ENCODE measurements at places on chromosomes 4 and X.

DNA sequence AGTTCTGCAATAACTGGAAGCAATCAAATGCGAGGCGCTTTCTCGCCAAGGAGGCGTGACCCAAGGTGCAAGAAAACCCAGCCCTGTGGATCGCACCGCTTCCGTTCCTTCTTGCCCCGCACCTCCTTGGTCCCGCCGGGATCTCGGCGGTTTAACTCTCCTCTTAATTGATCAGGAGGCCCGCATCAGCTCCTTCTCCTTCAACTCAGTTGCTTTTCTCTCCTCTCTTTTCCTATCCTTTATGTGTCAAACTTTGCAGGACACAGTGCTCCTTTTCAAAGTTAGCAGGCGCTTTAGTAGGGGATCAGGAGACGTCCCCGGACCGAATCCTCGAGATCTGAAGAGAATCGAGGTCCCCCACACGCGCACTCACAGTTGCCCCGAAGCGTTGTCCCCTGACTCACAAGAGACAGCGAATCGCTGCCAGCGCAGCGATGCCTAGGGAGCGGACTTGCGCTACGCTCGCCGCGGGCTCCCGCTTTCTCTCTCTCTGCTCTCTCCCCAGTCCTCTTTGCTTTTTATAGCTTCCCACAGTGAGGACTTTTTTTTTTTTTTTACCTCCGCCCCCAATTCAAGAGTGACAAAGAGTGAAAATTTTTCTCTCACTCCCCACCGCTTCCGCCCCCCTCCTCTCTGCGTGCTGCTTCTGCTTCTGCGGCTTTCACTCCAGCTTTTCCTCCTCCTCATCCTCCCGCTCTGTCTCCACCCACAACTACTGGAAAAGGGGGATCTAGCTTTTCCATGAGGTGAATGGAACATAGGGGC is at the start of gene DKK2:
Gene DKK2, minus strand, starts transcription at position 495 of the 765 bp plus-strand sequence. CDS start 722 bp downstream, outside the sequence.
- DNase-seq, result peak; percentile 53

DNA sequence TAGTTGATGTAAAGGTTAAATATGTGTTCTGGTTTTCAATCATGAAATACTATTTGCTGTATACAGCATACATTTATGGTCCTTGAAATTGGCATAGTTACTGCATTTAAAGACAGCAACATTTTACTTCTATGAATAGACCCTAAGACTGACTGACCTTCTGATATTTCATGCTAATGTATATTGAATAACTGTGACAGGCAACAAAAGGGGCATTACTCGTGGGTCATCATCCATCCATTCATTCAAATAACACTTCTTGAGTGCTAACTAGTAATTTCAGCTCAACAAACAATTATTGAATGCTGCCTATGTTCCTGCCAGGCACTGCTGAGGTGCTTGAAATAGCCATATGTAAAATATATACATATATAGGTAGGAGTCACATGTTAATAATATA is 92.8 kb upstream of the ADAMTS3 start:
- no peak for DNase-seq

DNA sequence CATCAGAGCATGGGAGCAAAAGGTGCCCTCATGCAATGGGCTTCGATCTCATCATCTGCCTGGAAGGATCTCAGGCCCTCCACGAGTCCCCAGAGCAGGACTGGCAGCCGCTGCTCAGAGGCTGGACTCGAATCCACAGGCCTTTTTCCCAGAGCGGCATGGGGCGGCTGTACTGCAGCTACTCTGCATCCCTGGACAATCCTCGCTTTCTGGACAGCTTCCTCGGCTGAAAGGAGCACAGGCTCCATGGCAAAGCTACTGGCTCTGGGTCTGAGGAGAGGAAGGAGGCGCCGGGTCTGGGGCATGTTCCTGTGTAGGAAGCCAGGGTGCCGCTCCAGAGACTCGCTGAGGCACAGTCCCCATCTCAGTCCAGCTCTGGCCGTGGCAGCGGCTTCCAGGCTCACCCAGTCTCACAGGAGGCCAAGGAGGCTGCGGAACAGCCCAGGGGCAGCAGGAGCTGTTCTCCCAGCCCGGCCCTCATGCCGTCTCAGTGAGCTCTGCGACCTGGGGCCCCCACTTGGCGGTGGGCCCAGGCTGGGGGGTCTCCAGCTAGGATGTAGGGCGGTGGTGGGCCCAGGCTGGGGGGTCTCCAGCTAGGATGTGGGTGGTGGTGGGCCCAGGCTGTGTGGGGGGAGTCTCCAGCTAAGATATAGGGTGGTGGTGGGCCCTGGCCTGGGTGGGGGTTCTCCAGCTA is 2.7 kb upstream of the SPON2 start:
- no peak for DNase-seq

DNA sequence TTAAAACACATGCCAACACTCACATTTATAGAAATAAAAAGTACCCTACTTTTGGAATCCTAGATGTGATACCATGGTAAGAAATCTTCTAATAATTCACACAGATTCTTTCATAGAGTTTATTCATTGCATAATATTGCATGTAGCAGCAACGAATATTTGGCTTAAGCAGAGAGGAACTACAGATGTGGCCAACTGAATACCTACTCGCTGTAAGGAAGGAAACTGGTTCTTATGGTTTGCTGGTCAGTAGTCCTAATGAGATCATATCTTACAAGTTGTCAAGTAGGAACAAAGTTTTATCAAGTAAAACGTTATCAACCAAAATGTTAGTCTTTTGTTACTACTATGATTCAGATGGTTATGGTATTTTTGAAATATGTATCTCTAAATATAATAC is 996.1 kb downstream of the PDHA2 start:
- DNase-seq, result no peak

DNA sequence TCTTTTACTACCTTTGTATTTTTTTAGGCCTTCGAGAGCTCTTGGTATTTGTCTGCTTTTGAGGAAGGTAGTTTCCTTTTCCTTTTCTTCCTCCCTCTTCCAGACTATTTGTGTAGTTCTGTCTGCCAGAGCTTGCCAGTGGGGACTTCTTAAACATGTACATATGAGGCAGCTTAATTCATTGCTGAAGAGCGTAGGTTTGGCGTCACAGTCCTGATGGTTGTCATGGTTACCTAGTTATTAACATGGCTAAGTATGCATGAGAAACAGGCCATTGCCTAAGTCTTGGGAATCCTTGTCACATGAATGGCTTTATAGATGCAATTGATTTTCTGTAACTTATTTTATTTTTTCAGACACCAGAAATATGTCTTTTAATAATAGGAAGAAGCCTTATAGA is 48.5 kb upstream of the ARMCX2 start:
- no peak for DNase-seq

DNA sequence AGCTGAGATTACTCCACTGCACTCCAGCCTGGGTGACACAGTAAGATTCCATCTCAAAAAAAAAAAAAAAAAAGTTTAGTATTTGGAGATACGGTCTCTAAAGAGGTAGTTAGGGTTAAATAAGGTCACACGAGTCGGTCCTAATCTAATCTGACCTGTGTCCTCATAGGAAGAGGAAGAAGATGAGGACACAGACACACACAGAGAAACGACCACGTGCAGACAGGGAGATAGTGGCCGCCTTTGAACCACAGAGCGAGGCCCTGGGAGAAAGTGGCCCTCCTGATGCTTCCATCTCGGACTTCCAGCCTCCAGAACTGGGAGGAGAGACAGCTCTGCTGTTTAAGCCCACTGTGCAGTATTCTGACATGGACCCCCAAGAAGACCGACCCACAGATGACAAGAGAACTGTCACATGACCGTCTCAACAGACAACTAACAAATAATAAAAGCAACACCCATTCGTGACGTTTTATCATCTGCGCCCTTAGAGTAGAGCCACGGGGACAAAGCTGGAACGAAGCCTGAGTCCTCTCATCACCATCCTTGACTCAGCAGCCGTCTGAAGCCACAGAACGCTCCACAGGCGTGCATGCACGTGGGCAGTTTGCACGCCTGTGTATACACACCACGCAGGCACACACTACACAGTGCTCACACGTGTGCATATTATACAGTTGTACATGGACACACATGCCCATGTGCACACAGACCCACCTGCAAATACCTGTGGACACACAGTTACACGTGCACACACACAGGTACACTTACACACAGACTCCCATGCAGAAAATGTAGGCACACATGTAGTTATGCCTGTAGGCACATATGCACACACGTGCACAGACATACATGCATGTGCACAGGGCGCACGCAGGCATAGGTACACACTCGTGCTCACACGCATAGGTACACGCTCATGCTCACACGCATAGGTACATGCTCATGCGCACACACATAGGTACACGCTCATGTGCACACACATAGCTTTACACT is 51.7 kb downstream of the FAM53A start:
- DNase-seq, result no peak

- no peak for DNase-seq
Measured at GRCh38 chrX:70289168-70289792, 447 bp downstream of the PDZD11 start.

GRCh38 chrX:150926304-150926703 is 27.8 kb upstream of the CD99L2 start:
- no peak for DNase-seq

DNA sequence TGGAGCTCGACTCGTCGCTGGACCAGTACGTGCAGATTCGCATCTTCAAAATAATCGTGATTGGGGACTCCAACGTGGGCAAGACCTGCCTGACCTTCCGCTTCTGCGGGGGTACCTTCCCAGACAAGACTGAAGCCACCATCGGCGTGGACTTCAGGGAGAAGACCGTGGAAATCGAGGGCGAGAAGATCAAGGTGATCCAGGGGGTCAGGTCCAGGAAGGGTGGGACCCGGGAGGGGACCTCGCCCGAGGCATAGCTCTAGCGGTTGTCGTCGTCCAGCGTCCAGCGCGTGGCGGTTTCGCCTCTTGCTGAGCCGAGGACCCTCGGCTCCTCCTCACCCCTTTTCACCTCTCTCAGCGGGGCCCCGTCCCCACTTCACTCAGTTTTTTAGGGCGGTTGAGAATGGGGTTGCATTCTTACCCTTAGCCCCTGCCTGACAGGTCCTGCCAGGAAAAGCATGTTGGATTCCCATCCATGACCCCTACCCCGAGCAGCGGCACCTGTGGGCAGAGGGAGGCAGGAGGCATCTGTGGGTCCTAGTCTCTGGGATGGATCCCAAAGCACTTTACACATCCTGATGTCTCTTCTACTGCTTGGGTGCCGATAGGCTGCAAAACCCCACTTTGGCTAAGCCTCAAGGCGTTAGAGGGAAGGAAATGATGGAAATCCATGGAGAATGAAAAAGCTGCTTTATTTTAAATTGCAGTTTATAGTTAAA is 524 bp downstream of the RAB33A start:
- DNase-seq, result peak; percentile 31

- no peak for DNase-seq
Measured at GRCh38 chr4:1049591-1049905, 38.1 kb downstream of the FGFRL1 start.

- DNase-seq, result no peak
Measured at GRCh38 chrX:79235899-79236298, 91.4 kb downstream of the GPR174 start.

GRCh38 chrX:34586346-34586911 is 70.7 kb downstream of the TMEM47 start:
- no peak for DNase-seq

- DNase-seq, result no peak
Measured at GRCh38 chr4:6473264-6474052, 1.0 kb upstream of the PPP2R2C start.

DNA sequence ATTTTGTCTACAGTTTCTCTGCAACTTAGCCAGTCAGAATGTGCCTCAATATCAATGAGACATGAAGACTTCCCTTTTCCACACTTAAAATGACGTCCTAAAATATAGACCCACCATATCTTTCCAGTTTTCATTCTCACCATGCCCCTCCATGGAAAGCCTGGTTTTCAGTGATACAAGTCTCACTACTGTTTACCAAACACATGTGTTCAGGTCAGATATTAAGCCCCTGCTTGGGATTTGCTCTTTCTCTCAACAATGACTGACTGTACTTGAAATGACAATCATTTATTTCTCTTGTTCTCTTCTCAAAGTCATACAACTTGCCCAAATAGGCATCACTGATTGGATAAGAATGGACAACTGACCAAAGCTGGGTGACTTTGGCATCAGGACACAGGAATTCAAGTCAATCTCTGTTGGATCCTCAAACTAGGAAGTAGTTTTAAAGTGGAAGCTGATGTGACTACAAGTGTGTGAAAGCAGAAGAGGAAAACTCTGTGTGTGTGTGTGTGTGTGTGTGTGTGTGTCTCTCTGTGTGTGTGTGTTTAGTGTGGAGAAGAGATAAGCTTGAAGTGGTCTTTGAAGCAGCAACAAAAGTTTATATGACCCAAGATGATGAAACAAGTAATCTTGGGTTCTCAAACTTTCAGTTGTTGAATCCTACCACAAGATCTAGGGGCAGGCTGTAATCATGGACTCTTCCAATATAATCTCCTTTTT is 217.4 kb upstream of the FGF13 start:
- no peak for DNase-seq

Measured in glutamatergic neuron (in vitro differentiated cells).